Foreskin keratinocyte (primary cell): ENCODE measurements at places on chromosomes 4 and X. TPM values are rescaled to one million over a fixed set of nuclear protein-coding genes. Genes with fewer than 3 reads are reported as not detected.

PPARGC1A gene
- not detected in 2 replicates for total RNA-seq

GLUD2 gene
- total RNA-seq, result 0.17 and 0.25 TPM in 2 replicates

CT45A10 gene
- not detected in 2 replicates for total RNA-seq

GLRA2 gene
- not detected in 2 replicates for total RNA-seq

DGKK gene
- not detected in 2 replicates for total RNA-seq

PTPN13 gene
- total RNA-seq, result 65.2 and 73.5 TPM in 2 replicates

FHDC1 gene
- 2.3 and 4.4 TPM in 2 replicates for total RNA-seq

GRIA3 gene
- not detected in 2 replicates for total RNA-seq

LEF1 gene
- total RNA-seq, result 10.1 and 18.7 TPM in 2 replicates

LRIT3 gene
- total RNA-seq, result 0.04 TPM in 1 of 2 replicates, not detected in the other

UGT2B15 gene
- not detected in 2 replicates for total RNA-seq

SLC9B2 gene
- 15.9 and 16.8 TPM in 2 replicates for total RNA-seq

GUCY1A1 gene
- total RNA-seq, result 0.11 TPM in 1 of 2 replicates, not detected in the other

OCIAD2 gene
- 182 and 231 TPM in 2 replicates for total RNA-seq

RHOH gene
- not detected in 2 replicates for total RNA-seq

GSX2 gene
- not detected in 2 replicates for total RNA-seq

SPATA4 gene
- 0.10 and 0.14 TPM in 2 replicates for total RNA-seq

GAGE12J gene
- not detected in 2 replicates for total RNA-seq

EDA2R gene
- total RNA-seq, result 1.7 and 2.9 TPM in 2 replicates

SFRP2 gene
- not detected in 2 replicates for total RNA-seq

PCDH18 gene
- 0.28 and 0.48 TPM in 2 replicates for total RNA-seq

TEX13D gene
- total RNA-seq, result not detected in 2 replicates
